Naive thymus-derived CD4-positive, alpha-beta T cell (primary cell): ENCODE measurements at places on chromosomes 6 and 20. TPM values are rescaled to one million over a fixed set of nuclear protein-coding genes. Genes with fewer than 3 reads are reported as not detected.

The SLC4A11 gene
- total RNA-seq, result 1.5 TPM

The CYP21A2 gene
- 1.1 TPM for total RNA-seq

The WFDC12 gene
- not detected for total RNA-seq

The SOBP gene
- not detected for total RNA-seq

The APOBEC2 gene
- not detected for total RNA-seq

The TGM3 gene
- not detected for total RNA-seq

DNA sequence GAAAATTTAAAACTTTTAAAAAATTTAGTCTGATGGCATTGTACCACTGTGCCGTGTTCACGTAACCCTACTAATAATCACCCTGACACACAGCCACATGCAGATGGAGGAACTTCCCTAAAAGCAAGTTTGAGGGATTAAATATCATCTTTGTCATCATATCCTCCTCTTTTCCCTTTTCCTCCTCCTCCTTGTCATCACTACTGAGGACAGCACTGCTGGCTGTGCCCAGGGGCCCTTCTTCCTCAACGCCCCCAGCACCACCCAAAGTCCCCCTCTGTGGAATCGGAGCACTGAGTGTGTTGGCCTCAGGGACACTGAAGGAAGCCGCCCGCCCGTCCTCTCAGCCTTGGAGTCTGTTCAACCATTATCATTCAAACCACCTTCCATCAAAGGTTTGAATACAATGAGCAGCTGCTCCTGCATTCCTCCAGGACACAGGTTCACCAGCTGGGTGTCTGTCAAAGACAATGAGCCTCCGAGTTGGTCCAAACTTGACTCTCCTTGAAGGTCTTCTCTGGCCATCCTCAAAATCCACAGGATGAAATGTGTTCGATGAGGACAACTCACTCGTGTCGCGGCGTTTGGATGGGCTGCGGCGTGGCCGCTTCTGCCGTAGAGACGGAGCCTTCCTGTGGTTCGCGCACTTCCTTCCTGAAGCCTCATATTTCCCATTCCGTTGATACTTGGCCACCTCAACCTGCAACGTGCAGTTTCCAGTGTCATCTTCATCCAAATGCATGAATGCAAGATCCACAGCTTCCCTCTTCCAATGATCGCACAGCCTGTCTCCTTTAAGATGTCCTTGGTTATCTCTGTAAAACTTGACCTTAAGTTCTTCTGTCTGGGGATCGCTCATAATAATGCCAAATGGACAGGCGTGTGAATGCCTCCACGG lies 23.3 kb downstream of the NQO2 start:
- no peak for DNase-seq

DNA sequence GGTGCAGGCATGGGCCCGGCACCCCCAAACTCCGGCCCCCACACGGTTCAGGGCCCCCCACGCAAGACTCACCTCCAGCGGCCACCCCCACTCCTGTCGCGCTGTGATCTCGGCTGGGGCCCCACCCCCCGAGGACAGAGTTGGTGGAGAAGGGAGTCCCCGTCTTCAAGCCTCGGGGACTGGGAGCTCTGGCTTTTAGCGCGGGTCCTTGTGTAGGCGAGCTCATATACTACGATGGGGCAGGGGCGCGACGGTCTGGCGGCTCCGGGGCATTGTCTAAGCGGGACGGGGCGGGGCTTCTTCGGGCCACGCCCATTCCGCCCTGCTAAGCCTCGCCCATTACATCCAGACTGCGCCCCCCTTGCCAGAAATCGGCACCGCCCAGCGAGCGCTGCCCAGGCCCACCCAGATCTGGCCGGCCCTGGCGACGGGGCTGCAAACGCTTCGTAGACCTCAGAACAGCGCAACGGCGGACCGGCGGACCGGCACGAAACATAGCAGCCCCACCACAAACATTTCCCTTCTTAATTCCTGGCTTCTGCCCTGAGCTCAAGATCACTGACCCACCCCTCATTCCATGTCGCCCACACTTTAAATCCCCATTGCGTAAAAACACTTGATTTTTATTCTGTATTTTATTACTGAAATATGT lies 1.0 kb upstream of the DDAH2 start:
- peak; percentile 51 for DNase-seq

- no peak for DNase-seq
Measured at GRCh38 chr6:89081129-89081422, 525 bp downstream of the PNRC1 start.

GRCh38 chr6:2920671-2921112 lies 17.6 kb upstream of the SERPINB9 start:
- no peak for DNase-seq

DNA sequence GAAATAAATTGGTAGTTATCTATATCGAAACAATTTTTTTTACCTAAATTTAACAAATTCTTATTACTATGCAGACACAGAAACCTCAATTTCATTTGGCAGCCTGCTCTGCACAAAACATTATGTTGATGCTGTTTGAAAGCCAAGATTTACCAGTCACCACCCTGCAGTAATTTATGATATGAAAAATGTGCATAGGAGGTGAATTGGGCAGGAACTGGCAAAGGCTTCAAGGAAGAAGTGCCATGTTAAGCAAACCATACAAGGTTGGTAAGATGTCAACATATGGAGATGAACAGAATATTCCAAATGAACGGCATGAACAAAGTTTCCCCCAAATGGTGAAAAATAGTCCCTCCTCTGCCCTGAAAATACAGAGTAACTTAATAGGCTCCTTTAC lies 54.2 kb upstream of the TAB2 start:
- DNase-seq, result no peak

GRCh38 chr6:37283671-37284151 lies 25.8 kb upstream of the TMEM217 start:
- no peak for DNase-seq

DNA sequence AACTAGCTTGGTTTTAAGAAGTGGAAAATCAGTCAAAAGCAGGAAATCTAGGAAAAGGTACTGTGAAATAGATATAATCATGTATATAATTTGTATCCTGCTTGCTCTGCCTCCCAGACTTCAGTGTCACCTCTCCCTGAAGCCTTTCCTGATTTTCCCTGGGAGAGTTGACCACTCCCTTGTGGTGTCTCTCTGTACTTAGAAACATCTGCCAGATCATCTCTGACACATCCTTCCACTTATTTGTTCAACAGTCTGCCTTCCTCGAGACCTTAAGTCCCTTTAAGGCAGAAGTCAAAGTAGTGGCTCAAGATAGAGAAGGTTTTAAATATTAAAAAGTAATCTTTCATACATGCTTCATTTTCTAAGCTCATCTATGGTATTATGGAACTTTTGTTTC lies 236.5 kb downstream of the CDKAL1 start:
- DNase-seq, result no peak
